ENCODE measurements at places on chromosomes 11 and 22. TPM values are rescaled to one million over a fixed set of nuclear protein-coding genes. Genes with fewer than 3 reads are reported as not detected.
A peak's percentile ranks its signal among the peaks of the same experiment; 100 is the strongest.

The RIC3 gene
- 20.5 TPM for total RNA-seq

The SPINDOC gene
- 8.0 TPM for total RNA-seq

The SYCE3 gene
- total RNA-seq = not detected

The RIN1 gene
- total RNA-seq = 63.4 TPM

The LRRC32 gene
- total RNA-seq = 10.4 TPM

- H3K4me3 ChIP-seq = no peak overlapping the region
- no peaks in the 10 kb centered on the region for H3K27me3 ChIP-seq
- peaks cover 18% of the 10 kb centered on the region for H3K4me1 ChIP-seq
- no peaks in the 10 kb centered on the region for H3K36me3 ChIP-seq
Measured at GRCh38 chr11:30818721-30819120, 232.6 kb upstream of the MPPED2 start.

DNA sequence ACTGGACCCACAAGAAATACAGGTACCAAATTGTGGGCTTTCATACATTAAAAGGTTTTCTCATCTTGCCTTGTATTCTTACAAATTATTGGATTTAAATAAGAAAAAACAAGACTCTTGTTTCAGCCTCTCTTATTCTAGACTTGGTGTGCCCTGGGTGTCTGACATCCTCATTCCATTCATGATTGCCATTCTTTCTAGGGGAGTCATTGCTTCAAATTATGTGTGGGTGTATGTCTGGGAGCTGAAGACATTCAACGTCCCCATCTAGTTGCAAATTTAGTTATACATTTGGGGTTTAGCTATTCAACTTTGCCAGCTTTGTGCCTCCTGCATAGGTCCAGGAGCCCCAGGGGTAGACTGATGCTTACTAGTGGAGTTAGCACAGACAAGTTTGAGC is 18.1 kb downstream of the MAML2 start:
- H3K4me3 ChIP-seq = no peak overlapping the region
- no peaks in the 10 kb centered on the region for H3K27me3 ChIP-seq
- no peak for DNase-seq
- H3K27ac ChIP-seq = peak overlapping the region; percentile 41
- peaks cover 51% of the 10 kb centered on the region for H3K4me1 ChIP-seq

- H3K4me1 ChIP-seq = peaks cover 29% of the 10 kb centered on the region
- peak within 1 kb of the TSS; percentile 88 for H3K27ac ChIP-seq
- peak within 1 kb of the TSS; percentile 73 for H3K4me3 ChIP-seq
- DNase-seq = peak; percentile 78
- H3K27me3 ChIP-seq = no peaks in the 10 kb centered on the region
Measured at GRCh38 chr11:71927820-71928736, at the start of gene XNDC1N. XNDC1N (minus strand) TSS chr11:71928594; CDS start chr11:71923353, 5,241 bp downstream.

DNA sequence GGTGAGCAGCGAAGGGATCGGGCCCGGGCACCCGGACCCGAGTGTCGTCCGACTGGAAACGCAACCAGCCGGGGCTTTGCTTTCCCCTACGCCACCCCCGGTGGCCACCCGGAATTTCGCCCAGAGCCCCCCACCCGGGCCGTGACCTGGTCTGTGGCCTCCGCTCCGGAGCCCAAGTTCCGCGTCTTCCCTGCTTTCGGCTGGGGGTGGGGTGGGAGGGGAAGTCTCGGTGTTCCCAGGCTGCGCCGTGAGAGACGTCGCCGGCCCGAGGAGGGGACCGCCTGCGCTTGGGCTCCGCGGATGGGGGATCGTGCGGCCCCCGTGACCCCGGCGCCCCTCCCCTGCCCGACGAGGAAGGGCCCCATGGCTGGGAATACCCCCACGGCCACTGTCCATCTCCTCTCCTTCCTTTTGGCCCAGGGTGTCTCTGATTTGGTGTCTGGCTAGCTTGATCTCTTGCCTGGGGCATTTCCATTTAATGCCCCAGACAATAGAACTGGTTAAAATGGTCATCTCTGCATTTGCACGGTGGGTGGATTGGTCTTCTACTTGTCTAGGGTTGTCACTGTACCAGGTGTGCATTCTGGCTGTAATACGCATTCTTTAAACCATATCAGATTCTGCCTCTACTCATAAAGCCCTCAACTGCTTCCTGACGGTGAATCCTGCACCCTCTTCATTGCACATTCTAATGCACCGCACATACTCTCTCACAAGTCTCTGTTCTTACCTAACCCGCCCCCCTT is 789 bp downstream of the SIK2 start:
- H3K4me1 ChIP-seq = peaks cover 22% of the 10 kb centered on the region
- H3K36me3 ChIP-seq = no peaks in the 10 kb centered on the region
- H3K27ac ChIP-seq = peak overlapping the region; percentile 97
- H3K27me3 ChIP-seq = no peaks in the 10 kb centered on the region

DNA sequence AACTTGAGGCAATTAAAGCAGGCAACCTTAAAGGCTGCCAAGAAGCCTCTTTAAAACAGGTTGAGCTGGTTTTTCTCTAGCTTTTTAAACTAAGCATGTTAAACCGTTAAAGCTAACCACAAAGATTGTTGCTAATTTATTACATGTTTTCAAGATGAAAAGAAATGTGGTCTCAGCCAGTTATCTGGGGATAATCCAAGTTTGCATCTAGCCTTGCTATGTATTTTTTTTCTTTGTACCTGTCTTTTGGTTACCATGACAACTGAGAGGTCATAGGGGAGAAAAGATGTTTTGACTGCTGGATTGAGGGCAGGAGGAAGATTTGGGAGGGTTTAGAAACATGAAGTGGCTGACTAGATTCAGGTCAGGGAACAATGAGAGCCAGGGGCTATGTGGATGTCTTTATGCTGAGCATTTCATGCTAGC is 19.2 kb upstream of the PGM2L1 start:
- no peaks in the 10 kb centered on the region for H3K36me3 ChIP-seq
- H3K27ac ChIP-seq = peak overlapping the region; percentile 81
- H3K4me1 ChIP-seq = peaks cover 28% of the 10 kb centered on the region
- H3K27me3 ChIP-seq = peaks cover 4% of the 10 kb centered on the region
- H3K4me3 ChIP-seq = no peak overlapping the region

DNA sequence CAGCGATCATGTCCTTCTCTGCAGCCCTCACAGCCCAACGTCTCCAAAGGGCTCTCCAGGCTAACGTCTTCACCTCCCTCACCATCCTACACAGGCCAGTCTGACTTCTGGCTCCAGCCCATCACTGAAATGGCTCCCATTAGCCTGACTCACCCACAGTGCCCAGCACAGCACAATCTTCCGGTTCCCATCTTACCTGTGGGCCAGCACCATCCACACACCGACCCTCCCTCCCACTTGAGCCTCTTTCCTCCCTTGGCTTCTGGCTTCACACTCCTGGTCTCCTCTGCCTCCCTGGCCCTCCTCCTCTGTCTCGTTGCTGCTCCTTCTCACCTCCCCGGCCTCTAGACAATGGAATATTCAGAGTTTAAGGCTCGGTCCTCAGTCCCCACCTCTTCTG is 51.2 kb downstream of the PDE2A start:
- no peak overlapping the region for H3K27ac ChIP-seq
- H3K36me3 ChIP-seq = no peaks in the 10 kb centered on the region
- H3K4me3 ChIP-seq = no peak overlapping the region
- peaks cover 11% of the 10 kb centered on the region for H3K4me1 ChIP-seq
- no peak for DNase-seq

- DNase-seq = no peak
- peaks cover 73% of the 10 kb centered on the region for H3K36me3 ChIP-seq
- no peaks in the 10 kb centered on the region for H3K4me1 ChIP-seq
- no peak overlapping the region for H3K27ac ChIP-seq
Measured at GRCh38 chr11:43404836-43405479, 46.2 kb downstream of the TTC17 start.

DNA sequence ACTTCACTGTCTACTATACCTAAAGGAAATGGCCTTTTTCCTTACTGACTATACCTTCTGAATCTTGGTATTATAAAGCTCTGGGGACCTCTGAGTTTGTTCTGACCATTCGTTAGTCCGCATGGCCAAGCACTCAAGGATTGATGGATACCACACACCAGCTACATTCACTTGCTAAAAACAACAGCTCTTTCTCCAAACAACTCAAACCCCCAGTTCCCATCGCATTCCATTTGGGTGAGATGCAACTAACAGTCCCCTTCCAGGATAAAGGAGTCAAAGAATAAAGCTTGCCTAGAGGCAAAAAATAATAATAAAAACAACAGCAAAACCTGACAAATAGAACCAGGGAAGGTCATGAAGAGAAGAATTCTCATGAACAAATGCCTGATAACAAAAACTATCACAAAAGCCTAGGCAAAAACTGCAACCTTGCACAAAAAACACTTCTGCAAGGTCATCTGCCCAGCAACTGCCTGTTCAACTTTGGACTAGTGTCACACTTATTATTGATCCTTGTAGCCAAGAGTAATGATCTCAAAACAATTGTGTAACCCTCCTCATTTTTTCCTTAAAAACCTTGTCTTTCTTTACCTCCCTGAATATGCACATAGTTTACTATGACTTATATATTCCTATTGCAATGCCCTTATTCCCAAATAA is 139.0 kb upstream of the GUCY1A2 start:
- H3K36me3 ChIP-seq = no peaks in the 10 kb centered on the region
- no peak overlapping the region for H3K27ac ChIP-seq
- H3K4me3 ChIP-seq = no peak overlapping the region
- no peaks in the 10 kb centered on the region for H3K4me1 ChIP-seq

DNA sequence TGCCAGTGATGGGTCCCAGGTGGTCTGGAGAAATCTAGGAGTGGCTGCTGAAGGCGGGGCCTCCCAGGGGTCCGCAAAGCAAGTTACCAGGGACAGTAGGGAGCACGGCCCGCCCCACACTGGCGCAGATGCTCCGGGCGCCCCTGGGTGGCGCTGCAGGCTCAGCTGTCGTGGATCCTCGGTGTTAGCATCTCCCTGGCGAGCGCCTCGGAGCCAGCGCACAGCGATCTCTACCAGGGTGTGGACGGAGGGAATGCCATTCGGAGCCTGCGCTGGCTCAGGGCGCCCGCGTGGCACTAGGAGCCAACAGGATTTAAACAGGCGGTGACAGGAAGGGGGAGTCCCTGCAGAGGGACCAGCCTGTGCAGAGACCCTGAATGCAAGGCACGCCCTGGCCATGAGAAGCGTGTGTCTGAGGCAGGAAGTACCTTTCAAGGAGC is 20.2 kb downstream of the FADS3 start:
- peak; percentile 87 for DNase-seq
- H3K4me1 ChIP-seq = peaks cover 26% of the 10 kb centered on the region
- H3K27me3 ChIP-seq = peaks cover 5% of the 10 kb centered on the region
- H3K4me3 ChIP-seq = peak overlapping the region; percentile 18

DNA sequence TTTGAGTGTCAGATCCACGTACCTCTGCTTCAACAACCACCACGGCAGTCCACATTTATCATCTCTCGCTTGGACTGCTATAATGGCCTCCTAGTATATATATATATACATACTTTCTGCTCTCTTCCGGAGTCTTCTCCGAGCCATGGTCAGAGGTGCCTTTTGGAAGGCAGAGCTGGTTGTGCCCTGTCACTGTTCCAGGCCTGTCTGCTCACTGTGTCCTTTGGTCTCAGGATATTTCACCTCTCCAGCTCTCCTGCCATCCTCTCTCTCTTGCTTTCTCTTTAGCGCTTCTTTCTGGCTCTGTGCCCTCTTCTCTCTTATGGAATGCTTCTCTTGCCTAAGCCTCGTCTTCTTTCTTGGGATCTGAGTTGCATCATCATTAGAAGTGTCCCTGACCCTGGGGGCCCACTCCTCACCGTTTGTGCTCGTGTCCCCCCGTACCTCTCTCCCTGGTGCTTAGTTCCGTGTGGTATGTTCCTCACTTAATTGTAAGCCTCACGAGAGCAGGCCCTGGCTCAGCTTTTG is 86.1 kb upstream of the RASSF10 start:
- H3K27me3 ChIP-seq = no peaks in the 10 kb centered on the region
- H3K36me3 ChIP-seq = peaks cover 12% of the 10 kb centered on the region

GRCh38 chr11:27688076-27688475 is 12.2 kb downstream of the BDNF start:
- no peaks in the 10 kb centered on the region for H3K27me3 ChIP-seq
- DNase-seq = no peak
- no peak overlapping the region for H3K4me3 ChIP-seq
- no peaks in the 10 kb centered on the region for H3K4me1 ChIP-seq
- H3K27ac ChIP-seq = no peak overlapping the region

GRCh38 chr11:103773059-103773458 is 263.4 kb upstream of the DDI1 start:
- no peak for DNase-seq
- no peaks in the 10 kb centered on the region for H3K27me3 ChIP-seq
- no peak overlapping the region for H3K4me3 ChIP-seq
- no peaks in the 10 kb centered on the region for H3K4me1 ChIP-seq

- H3K4me1 ChIP-seq = peaks cover 12% of the 10 kb centered on the region
- no peak overlapping the region for H3K4me3 ChIP-seq
- no peak overlapping the region for H3K27ac ChIP-seq
- DNase-seq = no peak
- no peaks in the 10 kb centered on the region for H3K27me3 ChIP-seq
Measured at GRCh38 chr11:14075118-14076078, 112.9 kb downstream of the SPON1 start.

DNA sequence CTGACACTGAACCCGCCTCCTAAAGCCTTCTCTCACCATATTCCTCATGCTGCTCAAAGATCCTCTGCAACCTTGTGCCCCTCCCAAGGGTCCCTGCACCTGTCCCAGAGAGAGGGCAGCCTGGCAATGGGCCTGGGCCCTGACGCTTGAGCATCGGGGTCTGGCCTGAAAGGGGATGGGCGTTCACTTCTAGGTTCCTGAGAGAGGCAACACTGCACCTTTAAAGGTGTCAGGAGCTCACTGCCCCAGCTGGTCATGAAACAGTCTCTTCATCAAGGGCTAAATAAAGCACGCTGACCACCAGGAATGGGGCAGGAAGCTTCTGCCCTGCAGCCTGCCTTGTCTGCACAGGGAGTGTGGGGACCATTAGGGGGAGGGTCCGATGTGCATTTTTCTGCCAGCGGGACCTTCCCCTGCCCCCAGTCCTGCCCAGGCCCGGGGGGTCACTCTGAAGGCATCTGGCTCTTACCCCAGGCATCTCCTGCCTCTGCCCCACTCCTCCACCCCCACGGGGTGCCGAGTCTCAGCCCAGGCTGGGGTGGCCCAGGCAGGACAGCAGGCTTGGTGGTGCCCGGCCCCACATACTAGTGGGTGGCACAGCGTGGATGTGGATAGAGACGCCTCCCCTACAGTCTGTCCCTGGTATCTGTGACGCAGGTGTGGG is 3.5 kb downstream of the C11orf21 start:
- no peak overlapping the region for H3K27ac ChIP-seq
- no peaks in the 10 kb centered on the region for H3K27me3 ChIP-seq
- H3K4me3 ChIP-seq = no peak overlapping the region
- DNase-seq = no peak

- no peak for DNase-seq
- no peak overlapping the region for H3K4me3 ChIP-seq
- no peaks in the 10 kb centered on the region for H3K4me1 ChIP-seq
Measured at GRCh38 chr11:5288108-5288905, 13.4 kb downstream of the OR51B4 start.

DNA sequence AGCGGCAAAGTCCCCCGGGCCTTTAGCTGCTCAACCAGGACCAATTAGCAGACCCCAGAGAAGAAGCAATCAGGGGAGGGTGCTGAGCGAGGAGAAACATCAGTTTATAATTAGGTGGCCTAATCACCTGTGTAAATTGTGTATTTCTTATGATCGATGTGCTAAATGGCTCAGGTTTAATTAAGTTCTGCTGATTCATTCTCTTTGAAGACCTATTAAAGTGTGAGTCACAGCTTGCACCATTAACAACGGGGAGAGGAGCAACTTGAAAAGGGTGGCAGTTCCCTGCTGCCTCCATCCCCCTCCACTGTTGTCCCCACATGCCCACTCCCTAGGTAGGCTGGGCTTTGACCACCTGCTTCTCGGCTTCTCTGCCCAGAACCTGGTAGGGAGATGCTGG is 10.7 kb downstream of the ISX start:
- H3K27me3 ChIP-seq = no peaks in the 10 kb centered on the region
- no peak for DNase-seq
- no peaks in the 10 kb centered on the region for H3K36me3 ChIP-seq
- no peaks in the 10 kb centered on the region for H3K4me1 ChIP-seq
